ENCODE measurements at places on chromosomes 4 and X.

DNA sequence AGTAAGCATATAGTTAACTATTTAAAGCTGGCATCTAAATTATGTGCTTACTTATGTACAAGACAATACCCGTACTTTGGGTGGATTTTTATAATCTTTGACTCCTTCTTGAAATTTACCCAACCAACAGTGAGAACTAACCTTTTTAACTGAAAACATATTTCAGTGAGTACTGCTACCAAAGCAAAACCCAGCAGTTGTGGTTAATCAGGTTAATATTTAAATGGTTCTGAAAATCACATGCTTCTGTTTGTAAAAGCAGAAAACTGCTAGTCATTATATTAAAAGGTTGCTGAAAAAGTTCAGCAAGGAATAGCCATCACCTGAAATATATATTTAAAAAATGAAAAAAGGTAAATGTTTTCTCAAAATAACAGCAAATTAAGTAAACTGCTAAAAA, 20.0 kb downstream of the UBE2D3 start:
- no peak for DNase-seq

GRCh38 chr4:145196747-145197146, 16.4 kb upstream of the OTUD4 start:
- DNase-seq: no peak

DNA sequence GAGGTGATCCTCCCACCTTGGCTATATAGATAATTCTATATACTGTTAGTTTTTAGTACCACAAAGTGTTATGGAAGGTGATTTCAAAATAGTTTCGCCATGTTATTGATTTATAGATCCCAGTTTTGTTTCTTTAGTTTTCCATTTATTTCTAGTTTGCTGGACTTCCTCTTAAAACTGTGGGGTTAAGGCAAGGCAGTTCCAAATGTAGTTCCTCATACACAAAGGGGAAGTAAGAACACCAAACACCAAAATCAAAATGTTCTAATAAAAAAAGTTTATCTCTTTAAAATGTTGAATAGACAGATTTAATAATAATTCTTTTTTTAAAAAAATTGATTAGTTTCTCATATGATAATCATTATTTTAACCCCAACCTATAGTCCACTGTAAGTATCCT, 6.8 kb upstream of the CISD2 start:
- DNase-seq: no peak

DNA sequence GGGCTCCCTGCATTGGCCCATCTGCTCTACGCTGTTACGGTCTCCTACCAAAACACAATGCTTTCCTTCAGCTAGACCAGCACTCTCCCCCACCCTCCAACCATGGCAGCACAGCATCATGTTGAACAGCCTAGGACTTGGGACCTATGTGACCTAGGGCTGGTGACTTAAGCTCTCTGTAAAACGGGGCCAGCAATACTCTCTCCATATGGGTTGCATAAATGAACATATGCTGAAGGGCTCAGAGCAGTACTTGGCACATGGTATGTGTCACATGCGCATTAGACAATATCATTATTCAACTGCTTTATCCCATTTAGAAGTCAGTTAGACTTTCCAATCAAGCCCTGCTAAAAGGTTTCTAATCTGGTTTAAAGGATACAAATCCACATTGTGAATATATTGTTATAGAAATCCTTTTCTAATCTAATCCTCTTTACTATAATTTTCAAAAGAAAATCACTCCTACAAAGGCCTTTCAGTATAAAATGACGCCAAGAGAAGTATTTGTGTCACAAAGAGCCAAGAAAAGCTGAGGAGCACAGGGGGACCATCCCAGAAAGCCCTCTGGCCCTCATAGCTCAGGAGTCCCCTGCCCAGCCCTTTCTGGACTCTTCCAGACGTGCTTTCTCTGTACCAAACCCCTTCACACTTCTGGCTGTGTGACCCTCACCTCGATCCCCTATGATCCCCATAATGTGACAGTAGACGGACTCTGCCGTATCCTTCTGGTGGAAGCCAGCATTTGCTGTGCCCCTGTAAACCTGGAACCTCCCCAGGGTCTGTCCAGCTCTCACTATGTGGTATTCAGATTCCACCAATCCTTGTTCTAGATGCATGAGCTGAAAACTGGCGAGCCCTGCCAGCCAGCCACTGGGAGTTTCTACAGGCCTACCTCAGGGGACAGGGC, 42.3 kb downstream of the NSG1 start:
- no peak for DNase-seq

DNA sequence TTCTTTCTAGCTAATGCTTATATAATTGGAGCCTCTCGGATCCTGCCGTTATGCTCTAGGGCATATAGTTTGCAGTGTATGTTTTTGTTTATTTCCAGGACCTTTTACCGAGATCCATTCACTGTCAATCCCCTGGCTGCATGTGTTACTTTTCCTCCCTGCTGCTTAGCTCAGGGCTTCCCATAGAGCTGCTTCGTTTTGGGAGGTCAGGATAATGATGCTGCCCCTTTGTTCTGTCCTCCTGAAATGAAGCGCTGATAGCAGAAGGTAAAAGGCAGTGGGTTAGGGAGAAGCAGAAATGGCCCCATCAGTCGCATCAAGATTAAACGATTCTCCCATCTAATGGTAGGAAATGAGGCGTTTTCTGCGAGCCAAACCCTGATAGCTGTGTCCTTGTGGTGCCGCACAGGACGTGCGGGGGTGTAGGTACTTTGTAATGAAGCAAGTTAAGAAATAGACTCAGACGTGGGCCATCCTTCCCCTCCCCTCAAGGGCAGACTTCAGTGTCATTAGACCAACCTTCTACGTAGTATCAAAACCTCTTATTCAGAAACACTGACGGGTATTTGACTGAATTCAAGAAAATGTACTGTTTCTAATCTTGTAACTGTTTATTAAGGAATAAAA, 37.3 kb downstream of the AFF2 start:
- no peak for DNase-seq
